ENCODE measurements at places on chromosomes 3 and 15.

- no peak for DNase-seq
Observed at GRCh38 chr3:105083945-105084344, 282.8 kb upstream of the ALCAM start.

GRCh38 chr3:65992106-65992505, 46.6 kb downstream of the MAGI1 start:
- DNase-seq = no peak

DNA sequence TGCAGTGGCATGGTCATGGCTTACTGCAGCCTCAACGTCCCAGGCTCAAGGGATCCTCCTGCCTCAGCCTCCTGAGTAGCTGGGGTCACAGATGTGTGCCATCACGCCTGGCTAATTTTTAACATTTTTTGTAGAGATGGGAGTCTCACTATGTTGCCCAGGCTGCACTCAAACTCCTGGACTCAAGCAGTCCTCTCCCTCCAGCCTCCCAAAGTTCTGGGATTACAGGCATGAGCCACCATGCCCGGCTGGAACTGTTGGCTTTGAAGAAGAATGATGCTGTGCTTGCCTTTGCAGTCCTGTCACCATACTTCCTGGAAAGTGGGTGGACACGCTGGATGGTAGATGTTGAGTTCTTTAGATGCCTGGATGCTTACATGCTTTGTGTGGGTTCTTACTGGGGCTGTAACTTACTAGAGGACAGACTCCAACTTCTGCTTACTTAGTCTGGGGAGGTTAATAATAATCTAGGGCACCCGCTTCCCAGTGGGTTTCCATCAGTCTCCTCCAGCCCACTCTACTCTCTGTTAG, 36.7 kb downstream of the IGF1R start:
- no peak for DNase-seq

GRCh38 chr15:47829667-47830066, 112.4 kb downstream of the SEMA6D start:
- no peak for DNase-seq
